ENCODE measurements at places on chromosomes 4 and X.

GRCh38 chrX:39753293-39753996, 344.3 kb downstream of the BCOR start:
- DNase-seq: no peak

GRCh38 chr4:52552778-52553177, 106.3 kb downstream of the USP46 start:
- DNase-seq: no peak

GRCh38 chrX:107154787-107155620, 36.4 kb upstream of the RBM41 start:
- DNase-seq: no peak

DNA sequence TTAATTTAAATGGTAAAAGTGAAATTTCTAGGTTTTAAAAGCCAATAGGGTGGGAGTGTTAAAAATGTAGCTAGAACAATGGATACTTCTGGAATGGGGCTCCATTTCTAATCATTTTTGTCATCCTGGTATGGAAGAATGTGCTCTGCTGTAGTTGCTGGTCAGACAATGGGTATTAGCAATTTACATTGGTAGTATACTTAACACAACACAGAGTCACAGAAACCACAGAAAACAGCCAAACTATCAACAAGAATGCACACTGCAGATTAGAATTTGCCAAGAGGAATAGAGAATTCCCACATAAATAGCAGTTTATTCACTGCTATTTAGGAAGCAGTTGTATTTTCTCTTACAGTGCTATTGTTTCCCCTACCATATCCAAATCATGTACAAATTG, 319.6 kb downstream of the PPP3CA start:
- DNase-seq: no peak

DNA sequence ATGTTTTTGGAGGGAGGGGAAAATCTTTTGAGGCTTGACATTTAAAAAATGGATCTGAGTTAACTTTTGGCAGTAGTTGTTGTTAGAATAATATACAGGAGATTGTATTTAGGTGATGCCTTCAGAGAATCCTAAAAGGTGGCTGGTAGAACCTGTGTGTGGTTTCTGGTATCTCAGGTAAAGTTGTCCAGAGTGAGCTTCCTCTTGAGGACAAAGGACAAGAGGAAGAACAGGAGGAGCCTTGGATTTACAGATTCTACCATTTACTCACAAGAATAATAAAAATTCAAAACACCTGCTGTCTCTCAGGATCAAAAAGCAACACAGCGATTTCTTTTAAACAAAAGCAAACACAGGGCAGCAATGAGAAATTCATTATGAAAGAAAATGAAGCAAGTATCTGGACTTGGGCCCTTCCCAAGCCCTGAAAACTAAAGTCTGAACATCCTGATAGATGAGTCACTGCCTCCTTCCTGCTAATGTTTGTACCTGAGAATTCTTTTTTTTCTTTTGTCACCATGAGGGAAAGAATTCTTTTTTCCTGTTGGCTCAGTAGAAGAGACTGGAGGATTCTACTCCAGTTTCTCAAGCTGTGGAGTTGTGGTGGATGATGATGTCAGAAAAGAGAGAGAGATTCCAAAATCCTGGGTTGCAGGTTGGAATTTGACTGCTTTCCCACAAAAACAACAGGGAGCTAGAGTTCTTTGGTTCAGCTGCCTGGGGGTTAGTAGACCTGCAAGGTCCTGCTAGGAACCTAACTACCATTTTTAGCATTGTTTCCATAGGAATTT, 31.5 kb upstream of the RAPGEF2 start:
- peak; percentile 46 for DNase-seq

DNA sequence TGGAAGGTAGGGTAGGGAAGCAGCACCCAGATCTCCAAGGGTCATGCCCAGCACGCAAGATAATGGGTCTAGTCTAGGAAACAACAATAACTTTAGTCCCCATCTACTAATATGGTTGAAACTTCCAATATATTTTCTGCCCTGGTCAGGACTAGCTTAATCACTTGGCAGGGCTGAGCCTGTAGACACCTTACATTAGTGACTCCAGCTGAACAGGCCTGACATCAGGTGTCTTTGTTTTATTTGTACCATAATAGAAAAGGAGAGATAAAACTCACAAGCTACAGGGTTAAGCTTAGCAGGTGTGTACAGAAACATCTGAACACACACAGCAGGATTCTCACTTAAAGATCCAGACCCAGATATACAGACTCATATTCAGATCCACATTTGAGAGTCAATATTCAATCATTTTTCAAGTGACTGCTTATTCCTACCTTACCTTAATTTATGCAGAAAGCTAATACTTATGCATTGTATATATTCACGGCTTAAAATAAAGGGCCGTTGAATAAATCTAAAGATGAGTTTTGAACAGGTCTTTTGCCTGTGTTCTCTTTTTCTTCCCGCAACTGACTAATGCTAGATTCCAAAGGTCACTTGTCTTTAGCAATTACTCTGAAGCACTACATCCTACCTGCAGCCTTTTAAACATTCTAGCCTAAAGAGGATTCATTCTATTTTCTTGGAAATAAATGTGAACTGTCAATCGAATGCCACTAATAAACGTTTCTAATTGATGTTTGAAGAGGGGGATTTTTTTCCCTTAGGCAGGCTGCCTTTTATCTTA, 745.3 kb downstream of the RPA4 start:
- DNase-seq: no peak

GRCh38 chr4:110610940-110611831, 11.7 kb downstream of the PITX2 start:
- no peak for DNase-seq

GRCh38 chr4:140637836-140638235, 69.1 kb upstream of the UCP1 start:
- DNase-seq: no peak

DNA sequence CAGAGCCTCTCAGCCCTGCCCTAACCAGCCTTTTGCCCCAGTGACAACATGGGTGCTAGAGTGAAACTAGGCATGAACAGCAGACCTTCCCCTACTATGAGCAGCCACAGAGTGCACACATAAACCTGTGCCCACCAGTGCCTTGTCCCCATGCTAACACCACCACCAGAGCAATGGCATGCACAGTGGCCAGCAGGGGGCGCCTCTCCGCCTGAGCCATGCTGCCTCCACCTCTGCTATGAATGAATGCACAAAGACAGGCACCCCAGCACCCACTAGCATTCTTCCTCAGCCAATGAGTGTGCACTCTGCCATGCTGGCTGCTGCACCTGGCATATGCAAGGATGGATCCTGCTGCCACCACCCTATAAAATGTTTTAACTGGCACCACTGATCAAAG, 286.9 kb upstream of the FGF16 start:
- no peak for DNase-seq

DNA sequence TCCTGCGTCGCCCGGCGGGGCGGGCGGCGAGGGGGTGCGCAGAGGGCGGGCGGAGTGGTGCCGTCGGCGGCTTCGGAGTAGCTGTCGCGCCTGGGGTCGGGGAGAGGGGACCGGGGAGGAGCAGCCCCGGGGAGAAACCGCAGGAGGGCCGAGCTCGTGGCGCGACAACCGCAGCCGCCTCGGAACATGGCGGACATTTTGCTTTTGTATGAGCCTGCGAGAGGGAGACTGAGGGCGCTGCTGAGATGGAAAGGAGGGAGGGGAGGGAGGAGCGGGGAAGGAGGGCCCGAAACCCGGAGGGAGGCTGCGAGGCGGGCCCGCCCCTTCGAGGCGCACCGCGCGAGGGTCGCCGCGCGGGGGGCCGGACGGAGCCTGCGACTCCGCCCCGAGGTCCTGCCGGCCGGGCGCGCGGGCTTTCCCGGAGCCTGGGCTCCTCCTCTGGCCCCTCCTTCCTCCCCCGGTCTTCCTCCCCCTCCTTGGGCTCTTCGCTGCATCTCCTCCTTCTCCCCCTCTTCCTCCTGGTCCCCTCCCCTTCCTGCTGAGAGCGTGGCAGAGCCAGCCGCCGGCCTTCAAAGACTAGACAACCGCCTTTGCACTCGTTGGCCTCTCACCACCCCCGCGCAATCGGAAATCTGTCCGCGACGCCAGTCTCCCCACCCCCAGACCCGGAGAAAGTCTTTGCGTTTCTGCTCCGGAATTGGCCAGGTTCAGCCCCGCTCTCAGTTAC, 1.1 kb downstream of the INTS6L start:
- DNase-seq: peak; percentile 71

DNA sequence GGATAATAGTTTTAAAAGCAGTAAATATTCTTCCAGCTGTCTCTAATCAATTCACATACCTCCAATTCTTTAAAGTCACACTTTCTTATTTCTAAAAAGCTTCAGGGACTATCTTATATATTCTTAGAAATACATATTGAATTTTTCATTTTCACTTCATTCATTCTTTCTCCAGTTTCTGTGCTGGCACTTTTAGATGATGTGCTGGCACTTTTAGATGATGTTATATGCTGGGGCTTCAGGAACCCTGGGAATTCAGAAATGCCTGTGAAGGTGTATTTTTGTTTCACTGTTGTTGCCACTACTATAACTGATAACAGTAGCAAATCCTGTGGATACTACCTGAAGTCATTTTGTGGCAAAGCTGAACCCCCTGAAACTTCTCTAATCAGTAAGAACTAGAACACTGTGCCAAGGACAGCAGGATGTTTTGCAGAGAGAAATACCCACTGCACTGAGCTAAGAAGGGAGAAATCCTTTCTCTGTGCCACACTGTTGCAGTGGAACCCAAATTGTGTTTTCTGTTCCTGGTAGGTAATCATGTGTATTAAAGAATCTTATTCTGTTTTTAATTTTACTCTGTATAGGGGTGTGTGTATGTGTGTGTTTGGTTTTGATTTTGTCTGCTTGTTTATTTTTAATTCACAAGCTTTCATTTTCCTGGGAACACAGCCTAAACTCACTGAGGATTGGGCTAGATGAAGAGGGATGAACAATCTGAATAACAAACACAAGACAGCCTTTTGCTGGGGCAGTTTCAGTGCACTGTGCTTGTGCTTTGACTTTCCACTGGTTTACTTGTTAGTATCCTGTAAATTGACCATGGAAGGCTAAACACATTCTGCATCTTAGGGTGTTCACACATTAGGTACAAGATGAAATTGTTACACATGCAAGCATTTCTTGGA, 898.3 kb downstream of the CCSER1 start:
- no peak for DNase-seq

DNA sequence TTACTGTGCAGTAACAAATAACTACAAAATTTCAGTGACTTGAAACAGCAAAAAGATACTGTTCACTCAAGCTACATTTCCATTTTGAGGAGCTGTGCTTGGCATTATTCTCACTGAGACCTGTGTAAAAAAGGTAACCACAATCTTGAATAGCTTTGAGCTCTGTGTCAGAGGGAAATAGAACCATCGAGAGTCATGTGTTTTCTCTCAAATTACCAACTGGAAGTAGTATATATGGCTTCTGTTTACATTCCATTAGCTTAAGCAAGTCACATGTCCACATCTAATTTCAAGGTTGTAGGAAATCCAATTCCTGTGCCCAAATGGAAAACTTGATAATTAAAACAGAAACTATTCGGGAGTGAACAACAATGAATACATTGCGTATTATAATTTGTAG, 82.9 kb upstream of the BANK1 start:
- DNase-seq: no peak

- no peak for DNase-seq
These were observed 515.8 kb downstream of the RAB28 start for GRCh38 chr4:12968345-12968744.

DNA sequence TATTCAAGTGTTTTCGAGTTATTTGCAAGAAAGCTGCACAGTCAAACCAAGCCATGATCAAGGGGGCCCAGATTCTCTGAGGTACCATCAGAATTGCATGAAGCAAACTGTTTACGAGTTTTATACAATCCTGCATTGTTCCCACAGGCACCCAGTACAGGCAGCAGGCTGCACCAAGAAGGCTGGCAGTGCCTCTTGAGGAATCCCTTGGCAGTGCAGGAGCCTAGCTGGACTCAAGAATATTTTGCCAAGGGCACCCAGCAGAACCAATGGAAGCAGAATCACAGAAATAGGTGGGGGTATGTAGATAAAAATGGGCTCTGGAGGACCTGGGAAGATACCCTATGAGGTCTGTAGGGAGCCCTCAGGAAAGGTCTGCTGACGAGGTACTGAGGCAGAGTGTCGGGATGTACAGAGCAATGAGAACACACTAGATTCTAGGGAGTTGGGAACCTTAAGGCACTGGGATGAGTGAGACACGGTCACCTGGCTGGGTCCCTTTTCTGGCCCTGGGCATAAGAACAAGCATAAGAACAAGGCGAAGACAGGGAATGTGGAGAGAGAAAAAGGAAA, 2.5 kb upstream of the PLP1 start:
- no peak for DNase-seq

DNA sequence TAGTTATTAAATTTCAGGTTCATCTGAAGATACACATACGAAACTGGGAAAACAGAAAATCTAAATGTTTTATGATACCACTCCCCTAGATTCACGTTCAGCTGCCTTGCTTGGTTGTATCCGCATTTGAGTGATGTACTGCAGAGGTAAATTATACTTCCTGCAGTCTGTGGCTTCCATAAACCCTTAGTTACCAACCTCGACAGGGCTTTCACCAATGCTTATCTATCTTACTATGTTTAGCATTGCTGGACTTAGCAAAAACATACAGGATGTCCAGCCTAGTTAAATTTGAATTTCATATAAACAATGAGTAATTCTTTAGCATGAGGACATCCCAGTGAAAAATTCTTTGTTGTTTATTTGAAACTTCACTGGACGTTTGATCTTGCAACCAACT, 108.8 kb downstream of the TMA16 start:
- DNase-seq: no peak

DNA sequence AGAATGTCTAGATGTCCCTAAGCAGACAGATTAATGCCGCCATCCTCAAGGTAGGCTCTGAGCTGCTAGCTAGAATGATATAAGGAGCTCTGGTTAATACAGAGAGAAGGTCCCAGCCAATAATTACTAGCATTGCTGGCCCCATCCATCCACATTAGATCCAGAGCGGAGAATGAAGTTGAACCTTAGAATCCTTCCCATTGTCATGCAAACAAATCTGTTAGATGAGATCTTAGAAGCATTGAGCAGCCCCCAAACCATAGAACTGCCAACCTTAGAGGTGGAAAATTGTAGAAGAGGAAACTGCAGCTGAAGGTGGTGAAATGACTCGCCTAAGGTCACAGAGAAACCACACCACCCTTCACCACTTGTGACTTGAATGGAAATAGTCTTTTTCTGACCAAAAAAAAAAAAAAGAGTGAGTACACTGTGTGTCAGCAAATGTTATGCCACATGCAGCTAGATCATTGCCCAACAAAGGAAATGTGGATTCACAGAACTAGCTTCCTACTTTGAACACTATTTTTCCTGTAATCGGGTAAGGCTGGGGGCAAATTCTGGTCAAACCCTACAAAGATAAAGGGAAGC, 162.1 kb downstream of the SMIM20 start:
- no peak for DNase-seq

DNA sequence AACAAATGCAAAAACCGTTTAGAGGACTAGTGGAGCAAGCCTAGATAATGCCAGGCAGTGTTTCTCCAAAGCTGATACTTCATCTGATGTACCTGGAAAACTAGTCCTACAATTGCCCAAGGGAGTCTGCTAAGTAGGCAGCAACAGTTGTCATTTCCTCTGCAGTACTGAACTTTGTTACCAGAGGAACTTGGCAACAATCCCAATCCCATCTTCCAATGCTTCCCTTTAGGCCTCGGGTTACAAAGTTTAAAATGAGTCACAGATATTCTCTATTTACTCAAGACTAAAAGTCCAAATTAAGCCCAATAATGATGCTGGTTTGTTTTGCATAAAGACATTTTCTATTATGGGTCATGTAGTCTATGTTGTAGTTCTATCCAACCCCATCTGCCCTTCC, 120.0 kb upstream of the GLRA2 start:
- no peak for DNase-seq
